Stimulated activated CD4-positive, alpha-beta T cell treated with anti-CD3 and anti-CD28 coated beads, Interleukin-12 subunit alpha, Interleukin-12 subunit beta, amount 100 ng/mL, for 24 hours (primary cell): ENCODE measurements at places on chromosomes 1 and 21.

GRCh38 chr1:43526002-43526401 is 4.7 kb upstream of the PTPRF start:
- no peak for DNase-seq

- no peak for DNase-seq
Observed at GRCh38 chr1:107357376-107357775, 216.5 kb downstream of the NTNG1 start.

DNA sequence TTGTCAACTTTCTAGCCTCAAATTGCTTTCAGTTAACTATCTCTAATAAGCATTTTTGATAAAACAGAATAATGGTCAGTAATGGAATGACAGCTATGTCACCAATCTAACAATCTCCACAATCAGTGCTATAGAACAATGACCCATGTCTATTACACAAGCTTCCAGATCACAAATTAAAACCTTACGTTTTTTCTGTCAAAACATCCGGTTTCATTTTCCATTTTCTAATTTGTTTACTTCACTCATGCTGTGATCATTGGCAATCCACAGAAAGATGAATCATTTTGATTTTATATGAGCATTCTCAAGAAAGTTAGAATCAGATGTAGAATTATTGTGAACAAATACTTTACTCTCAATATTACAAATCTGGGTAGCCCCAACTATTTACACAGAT is 80.3 kb downstream of the KCNT2 start:
- DNase-seq = no peak

DNA sequence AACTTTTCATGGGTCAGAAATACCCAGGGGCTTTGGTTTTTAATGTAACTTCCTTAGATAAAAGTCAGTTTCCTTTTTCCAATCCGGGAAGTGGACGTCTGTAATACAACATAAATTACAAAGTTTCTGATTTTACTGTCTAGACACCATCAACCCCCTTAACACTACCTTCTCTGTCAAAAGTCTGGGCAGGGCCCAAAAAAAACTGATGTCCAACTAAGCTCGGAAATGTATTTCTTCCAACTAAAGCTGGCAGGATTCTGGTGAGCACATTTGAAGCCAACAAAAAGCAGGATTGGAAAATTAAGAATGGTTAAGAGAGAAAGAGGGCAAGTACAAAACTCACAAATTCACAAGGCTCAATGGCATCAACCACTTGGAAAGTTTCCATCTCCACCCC is 24.3 kb downstream of the DDAH1 start:
- no peak for DNase-seq

GRCh38 chr1:21366288-21366687 is 73.6 kb upstream of the NBPF3 start:
- no peak for DNase-seq

DNA sequence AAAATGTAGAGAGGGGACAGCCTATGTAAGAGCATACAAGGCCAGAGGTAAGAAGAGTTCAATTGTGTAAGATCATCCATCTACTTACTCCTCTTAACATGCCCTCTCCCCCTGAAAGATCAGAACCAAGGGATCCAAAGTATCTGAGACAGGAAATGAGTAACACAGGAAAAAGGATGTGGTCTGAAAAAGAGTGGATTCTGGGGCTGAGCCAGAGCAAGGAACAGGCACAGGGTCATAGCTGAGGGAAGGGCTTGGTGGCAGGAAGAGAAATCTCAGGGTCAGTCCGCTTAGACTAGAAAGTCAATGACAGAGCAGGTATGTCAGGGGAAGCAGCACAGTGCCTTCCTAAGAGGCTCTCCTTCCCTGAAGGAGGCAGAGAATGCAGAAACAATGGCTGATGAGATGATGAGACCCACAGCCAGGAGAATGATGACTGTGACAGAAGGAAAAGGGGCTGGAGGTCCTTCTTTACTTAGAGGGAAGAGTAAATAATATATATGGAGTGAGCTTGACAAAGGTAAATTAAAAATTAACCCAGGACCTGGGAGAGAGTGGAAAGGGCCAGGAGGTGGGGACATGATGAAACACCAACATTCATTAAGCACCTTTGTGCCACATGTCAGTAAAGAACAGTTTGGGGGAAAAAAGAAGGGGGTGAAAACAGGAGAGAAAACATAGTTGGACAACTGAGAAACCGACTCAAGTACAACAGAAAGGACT is 26.2 kb upstream of the A3GALT2 start:
- no peak for DNase-seq

DNA sequence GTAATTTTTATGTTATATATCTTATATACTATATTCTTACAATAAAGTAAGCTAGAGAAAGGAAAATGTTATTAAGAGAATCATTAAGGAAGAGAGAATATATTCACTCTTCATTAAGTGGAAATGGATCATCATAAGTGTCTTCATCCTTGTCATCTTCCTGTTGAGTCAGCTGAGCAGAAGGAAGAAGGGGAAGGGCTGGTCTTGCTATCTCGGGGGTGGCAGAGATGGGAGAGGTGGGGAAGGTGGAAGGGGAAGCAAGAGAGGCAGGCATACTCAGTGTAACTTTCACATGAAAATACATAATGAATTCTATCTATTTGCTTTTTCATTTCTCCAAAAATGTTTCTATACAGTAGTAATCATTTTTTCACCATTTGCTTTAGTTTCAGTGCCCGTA is 5.1 kb downstream of the DNASE2B start:
- no peak for DNase-seq

DNA sequence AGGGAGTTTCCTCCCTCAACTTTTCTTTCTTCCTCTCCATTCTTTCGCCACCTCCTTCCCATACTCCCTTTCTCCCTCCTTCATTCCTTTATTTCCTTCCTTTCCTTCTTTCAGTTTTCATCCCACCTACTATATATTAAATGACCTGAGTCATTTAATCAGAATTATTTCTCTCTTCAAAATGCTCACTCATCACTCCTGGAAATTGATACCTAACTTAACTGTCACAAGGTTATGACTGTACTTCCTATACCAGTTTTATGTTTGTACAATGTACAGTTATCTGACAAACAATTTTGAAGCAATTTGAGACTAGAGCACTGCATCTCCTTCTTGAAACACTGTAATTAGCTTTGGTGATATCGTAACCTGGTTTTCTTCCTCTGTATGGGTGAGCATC is 41.4 kb downstream of the NEXN start:
- DNase-seq = no peak

GRCh38 chr21:25536752-25537151 is 70.5 kb downstream of the MRPL39 start:
- no peak for DNase-seq

DNA sequence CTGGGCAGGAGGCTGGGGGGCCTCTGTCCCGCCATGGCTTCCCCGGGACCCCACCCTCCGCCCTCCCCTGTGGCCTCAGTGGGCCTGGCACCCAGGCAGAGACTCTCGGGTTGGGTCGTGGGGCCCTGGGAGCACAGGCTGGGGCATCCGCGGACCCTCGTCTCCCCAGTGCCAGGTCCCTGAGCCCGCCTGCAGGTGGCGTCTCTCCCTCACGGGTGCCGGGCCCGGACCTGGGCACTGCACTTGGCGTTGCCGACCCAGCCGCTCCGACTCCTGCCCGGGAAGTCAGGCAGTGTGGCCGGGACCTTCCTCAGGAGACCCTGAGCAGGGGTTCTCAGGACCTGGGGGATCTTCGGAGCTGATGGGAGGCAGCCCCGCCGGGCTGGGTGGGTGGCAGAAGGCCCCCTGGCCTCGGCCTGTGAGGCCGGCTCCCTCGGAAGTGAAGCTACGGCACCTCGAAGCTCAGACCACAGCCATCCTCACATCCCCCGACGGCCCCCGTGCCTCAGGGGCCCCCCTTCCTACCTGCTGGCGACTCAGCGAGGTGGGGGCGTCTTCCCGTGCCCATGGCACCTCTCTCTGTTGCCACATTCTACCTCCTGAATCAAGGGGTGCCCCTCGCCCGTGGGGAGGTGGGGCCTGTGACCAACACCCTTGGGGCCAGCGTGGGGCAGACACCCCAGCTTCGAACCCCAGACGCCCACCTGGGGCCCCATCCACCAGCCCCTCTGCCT is 6.4 kb upstream of the C1orf159 start:
- peak; percentile 59 for DNase-seq

GRCh38 chr1:45365051-45365450 is 24.8 kb upstream of the MUTYH start:
- no peak for DNase-seq

- no peak for DNase-seq
Observed at GRCh38 chr1:193706766-193707165, 520.4 kb upstream of the B3GALT2 start.

DNA sequence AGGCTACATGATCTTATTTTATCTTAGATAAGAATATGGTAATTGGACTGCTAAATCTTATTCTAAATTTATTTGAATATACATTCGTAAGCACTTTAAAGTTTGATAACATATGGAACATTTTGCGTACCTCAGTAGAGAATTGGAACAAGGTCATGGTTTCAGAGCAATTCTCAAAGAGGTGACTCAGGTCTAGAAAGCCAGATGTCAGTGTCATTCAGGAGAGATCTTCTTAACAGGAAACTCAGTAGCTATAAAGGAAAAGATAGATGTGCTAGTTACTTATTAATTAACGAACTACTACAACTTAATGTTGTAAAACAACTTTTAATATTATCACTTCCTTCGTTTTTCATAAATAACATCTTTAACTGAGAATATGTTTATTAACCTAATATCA is 142.5 kb downstream of the USP25 start:
- no peak for DNase-seq

DNA sequence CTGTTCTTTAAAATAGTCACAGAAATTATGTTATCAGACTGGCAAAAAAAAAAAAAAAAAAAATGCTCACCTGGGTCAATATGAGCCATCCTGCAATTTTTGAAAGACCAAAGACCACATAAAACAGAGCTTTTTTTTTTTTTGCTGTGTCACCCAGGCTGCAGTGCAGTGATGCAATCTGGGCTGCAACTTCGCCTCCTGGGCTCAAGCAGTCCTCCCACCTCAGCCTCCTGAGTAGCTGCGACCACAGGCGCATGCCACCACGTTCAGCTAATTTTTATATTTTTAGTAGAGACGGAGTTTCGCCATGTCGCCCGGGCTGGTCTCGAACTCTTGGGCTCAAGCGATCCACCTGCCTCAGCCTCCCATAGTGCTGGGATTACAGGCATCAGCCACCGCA is 62.8 kb downstream of the RGS13 start:
- DNase-seq = no peak

GRCh38 chr1:206905295-206906164 is 8.3 kb downstream of the IL24 start:
- DNase-seq = peak; percentile 42

DNA sequence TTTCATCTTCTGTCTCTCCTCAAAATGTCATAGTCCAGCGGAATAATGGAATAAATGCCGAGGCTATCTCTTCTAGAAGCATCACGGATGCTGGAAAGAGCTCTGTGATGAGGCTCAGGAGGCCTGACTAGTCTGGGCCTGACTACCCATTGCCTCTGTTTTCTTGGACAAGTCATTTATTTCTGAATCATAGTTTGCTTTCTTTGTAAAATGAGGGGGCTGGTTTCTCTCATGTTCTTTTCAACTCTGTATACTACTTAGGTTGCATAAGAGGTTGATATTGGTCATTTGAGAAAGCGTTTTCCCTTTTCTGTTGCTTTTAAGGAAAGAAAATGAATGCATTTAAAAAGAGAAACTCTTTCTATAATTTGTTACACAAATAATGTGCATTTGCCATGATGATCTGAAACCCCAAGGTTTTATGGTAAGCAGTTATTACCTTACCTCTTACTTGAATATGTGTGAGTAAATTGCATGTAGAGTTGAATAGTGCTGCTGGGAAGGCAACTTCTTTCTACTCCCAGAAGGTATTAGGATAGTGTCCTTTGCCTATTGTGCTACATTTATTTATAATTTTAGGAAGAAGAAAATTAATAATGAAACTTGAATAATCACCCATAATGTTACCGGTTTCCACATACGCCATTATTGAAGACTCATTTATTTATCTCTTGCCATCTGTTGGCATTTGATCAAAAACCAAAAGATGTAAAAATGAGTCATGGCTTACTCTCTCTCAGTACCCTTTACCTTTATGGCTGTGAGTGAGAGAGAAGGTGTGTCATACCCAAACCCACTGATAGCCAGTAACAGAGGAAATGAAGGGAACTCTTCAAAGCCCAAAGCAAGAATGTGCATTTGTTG is 179.1 kb downstream of the FASLG start:
- no peak for DNase-seq

DNA sequence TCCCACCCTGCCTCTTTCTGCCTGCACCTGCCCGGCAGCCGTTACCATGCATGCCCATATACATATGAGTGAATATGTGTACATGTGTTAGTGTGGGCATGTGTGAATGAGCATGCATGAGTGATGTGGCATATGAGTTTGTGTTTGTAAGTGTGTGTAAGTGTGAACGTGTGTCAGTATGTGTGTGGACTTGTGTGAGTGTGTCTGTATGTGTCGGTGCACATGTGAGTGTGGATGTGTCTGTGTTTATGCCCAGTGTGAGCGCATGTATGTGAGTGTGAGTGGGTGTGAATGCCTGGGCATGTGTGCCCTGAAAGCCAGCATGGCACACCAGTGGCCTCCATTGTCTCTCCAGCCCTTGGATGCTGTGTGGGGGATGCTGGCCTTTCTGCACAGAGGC is 2.5 kb upstream of the UMODL1 start:
- DNase-seq = no peak

- DNase-seq = peak; percentile 11
Observed at GRCh38 chr1:53326598-53327181, 1.2 kb downstream of the LRP8 start.

DNA sequence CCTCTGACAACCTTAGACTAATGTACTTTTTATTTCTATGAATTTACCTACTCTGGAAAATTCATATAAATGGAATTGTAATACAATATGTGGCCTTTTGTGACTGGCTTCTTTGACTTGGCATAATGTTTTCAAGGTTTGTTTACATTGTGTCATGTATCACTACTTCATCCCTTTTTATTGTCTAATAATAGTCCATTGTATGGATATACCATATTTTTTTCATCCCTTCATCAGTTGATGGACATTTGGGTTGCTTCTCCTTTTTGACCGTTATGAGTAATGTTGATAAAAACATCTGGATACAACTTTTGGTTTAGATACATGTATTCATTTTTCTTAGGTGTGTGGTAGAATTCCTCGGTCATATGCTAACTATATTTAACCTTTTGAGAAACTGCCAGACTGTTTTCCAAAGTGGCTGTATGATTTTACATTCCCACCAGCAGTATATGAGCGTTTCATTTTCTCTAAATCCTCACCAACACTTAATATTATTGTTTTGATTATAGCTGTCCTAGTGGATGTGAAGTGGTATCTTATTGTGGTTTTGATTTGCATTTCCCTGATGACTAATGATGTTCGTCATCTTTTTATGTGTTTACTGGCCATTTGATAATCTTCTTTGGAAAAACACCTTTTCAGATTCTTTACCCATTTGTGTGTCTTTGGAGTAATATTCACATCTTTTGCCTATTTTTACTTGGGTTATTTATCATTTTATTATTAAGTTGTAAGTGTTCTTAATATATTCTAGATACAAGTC is 3.5 kb downstream of the RO60 start:
- no peak for DNase-seq
